ENCODE measurements at places on chromosomes 12 and 14.

DNA sequence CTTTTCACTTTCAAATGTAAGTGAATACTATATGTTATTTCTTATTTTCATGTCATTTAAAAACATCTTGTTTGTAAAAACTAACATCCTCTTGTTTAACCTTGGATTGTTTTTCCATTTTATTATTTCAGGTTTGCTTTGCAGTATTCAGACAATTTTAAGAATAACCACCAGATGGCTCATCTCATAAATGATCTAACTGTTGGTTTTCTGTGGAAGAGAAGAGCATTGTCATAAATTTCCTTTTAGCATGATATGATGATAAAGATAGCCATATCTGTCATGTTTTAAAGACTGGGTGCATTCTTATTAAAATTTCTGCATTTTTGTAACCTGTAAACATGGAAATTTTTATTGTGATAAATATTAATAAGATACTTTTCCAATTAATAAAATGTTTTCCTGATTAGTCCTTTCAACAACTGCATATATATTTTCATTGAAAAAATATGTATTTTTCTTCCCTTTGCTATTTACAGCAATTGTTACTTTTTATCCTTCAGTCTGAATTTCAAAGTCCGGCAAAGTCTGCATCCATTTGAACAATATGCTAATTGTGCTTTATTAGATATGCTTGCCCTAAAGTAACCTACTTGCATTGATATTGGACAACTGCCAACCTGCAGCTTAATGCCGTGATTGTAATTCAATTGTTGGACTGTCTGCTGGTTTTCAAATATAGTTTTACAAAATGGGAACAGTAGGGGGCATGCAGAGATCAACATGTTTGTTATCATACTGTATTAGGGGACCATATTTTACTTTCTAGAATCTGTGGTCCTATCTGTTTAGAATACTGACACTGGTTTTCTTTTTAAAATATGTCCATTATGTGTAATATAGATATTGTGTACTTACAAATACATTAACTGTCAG, 163.4 kb downstream of the GARIN6 start:
- no peak for DNase-seq

DNA sequence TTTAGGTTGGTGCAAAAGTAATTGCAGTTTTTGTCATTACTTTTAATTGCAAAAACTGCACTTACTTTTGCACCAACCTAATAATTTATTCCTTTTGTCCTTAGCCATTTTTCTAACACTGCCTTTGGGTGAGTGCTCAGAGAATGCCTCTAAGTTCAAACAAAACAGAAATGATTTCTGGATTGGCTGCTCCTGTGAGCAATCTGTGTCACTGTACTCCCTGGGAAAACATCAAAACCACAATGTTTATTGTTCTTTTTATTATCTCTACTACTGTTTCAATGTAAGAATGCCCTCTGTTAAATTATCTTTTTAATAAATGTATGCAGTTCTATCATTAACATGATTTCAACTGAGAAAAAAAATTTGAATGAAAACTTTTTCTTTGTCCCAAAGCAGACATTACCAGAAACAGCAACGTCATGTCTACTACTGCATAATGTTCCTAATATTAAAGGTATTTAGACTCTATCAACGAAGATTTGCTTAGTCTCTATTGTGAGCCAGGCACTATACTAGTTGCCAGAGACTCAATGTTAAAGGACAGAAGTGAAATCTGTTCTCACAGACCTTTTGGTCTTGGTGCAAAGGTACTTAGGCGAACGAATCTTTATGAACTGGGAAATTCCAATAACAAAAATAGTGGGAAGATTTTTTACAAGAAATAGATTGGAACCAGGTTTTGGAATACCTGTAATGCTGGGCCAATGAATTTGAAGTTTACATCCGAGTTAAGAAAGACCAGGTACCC, 6.2 kb downstream of the SLC41A2 start:
- DNase-seq = no peak

DNA sequence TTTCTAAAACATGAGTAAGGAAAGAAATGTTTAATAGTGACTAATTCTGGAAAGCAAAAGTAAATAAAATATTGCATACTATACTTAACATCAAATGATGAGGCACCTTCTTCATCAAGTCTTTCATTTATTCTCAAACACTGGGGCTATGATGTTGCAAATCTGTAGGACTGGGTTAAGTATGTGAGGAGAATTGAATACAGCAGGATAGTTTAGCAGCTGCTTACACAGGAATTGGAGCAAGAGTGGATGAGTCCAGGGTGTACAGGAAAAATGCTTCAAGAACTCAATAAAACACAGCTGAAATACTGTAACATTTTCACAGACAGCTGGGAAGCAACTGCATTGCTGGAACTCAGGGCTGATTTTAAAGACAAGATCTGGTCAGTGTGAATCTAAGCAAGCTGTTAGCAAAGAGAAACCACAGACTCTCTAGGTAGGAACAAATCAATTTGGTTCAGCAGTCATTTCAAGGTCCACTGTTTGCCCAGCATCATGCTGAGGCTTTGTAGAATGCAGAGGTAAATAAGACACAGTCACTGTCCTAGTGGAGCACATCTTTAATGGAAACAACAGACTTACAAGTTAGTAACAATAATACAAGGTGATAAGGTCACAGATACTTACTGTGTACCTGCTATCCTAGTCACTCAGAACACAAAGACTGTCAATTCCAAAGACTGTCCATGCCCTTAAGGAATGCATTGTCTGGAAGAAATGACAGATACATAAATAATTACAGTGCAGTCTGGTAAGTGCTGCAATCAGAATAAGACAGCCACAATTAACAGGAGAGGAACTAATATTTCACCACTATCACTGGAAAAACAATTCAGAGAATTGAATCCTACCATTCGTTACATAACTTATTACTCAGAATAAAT, 96.8 kb upstream of the DACT1 start:
- DNase-seq = no peak

GRCh38 chr14:29905543-29905942, 22.1 kb downstream of the PRKD1 start:
- DNase-seq = no peak

DNA sequence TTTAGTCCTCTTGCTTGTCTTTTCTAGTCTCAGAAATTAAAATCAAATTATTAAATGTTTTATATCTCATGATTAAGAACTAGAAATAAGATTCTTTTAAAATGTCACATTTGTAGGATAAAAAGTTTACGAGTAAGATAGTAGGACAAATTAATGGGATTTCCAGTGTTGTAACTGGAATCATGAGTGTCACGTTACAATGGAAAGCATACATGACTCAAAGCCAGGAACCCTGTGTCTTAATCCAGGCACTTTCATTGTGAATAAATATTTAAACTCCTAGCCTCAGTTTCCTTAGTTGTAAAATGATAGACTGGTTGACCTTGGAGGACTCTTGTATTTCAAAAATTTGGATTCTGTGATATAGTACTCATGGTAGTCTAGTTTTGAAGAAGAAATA, 84.9 kb downstream of the MIA2 start:
- DNase-seq = no peak
